Activated CD4-positive, alpha-beta T cell treated with anti-CD3 and anti-CD28 coated beads, Interleukin-2, amount 50 U/mL, for 24 hours (primary cell): ENCODE measurements at places on chromosomes 6 and 20.

- DNase-seq = no peak
Observed at GRCh38 chr6:135397172-135397952, 100.2 kb downstream of the AHI1 start.

DNA sequence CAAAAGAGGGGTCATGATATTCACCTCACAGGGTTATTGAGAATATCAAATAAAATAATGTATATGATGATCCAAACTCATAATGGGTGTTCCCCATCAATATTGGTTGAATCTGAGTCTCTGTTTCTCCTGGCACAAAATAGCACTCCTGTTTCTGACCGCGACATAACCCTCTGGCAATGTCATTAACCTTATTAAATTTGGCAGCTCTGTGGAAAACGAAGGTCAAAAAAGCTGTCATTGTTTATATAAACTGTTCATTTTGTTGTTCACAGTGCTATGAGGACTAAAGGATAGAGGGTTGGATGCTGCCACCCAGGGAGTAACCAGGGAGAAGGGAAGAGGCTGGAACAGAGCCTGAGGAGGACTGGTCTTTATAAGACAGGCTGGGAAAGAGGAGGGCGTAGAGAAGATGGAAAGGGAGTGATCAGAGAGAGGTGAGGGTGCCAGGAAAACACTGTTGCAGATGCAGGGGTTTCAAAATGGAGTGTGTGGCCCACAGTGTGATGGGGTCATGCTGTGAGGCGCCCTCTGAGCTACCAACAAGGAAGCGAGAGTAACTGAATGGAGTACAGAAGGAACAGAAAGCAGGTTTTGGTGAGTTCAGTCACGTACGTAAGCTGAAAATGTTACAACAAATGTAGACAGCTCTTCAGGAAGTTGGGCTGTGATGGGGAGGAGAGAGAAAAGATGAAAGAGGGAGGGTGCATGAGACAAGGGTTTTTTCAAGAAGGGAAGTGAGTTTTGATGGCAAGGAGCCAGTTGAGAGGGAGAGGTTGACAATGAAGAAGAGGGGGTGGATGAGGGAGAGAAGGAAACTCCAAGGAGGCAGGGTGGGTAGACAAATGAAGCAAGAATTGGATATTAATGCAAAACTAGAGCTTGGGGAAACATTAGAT is 251.6 kb upstream of the TAB2 start:
- DNase-seq = no peak

DNA sequence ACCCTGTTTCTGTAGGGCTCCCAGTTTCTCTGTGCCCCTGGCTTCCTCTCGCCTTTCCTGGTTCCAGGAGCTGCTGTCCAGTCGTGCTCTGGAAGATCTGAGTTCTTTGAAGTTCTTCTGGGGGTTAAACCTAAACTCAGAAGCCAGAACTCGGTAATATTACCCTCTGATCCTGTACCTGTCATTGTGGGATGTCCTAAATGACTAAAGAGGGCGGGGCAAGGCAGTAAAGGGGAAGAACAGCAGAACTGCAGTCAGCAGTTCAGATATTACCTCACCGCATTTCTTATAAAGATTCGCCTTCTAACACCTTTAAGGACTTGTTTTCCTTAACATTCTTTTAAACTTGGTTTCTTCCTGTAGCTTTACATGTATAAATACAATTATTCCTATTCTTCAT is 63.9 kb downstream of the FAM120B start:
- DNase-seq = no peak

DNA sequence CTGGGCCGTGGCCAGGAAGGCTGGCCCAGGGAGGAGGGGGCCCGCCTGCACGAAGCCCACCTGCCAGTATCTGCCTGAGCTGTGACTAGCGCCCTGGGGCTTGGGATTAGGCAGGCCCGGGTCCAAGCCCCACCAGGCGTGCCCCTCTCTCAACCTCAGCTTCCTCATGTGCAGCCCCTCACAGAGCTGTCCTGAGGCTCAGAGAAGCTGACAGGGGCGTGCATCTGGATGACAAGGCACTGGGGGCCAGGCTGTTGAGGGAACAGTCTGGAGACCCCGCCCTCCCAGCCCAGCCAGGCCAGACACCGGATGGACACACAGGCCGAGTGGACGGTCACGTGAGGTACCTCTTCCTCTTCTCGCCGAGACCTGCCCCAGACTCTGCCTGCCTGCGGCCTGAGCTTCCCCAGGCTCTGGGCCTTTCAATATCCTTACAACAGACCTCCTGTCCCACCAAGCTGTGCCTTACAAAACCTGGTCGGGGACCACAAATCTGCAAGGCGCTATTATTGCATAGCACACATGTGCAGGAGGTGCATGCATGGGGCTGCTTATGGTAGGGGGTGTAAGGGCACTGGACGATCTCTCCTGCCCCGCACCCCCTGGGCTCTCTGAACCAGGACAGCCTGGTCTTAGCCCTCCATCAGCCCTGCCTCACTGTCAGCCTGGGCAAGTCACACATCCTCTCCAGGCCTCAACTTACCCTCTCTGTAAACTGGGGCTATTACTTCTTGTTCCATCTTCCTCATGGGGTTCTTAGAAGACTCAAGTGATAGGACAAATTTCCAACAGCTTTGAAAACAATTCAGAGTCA is 20.0 kb downstream of the NOL4L start:
- no peak for DNase-seq

DNA sequence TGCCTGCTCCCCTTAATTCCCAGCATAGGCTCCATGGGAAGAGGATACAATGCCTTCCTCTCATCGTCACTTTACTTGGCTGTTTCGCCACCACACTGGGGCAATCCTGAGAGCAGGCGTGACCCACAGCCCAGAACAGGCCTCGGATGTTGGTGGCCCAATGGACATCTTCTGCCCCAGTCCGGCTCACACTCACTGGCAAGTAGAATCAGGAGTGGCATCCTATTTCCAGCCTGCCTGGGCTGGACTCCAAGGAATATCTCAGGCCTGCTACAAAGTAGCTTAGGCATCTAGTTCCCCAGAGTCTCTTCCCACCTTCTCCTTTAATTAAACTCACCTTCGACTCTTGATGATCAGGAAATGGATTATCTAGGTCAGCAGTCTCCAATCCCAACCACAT is 110.5 kb downstream of the LRFN2 start:
- DNase-seq = no peak

DNA sequence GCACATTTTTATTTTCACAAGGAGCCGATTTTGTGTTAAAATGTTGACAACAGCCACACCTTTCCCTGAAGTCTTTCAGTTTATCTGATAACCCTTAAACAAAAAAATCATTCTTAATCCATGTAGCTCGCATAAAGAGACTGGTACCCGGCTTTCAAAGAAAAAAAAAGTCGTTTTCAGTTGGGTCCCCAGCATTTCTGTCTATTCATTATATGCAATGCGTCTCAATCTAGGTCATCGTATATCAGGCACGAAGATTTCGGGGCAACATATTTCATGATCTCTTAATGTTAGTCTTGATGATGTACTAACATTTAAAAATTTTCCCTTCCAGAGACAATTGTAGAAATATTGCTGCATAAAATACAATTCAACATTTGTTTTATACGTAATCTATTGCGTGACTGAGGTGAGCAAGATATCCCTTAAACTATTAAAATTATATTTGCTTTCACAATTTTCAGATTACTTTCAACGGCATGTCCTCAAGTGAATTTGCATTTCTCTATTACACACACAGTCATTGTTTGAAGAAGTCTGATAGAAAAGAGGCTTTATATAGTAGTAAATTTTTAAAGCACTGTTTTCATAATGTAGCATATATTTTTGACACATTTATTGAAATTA is 2.9 kb upstream of the TUBB2B start:
- no peak for DNase-seq

GRCh38 chr20:5776077-5776476 is 25.9 kb downstream of the SHLD1 start:
- DNase-seq = no peak

GRCh38 chr20:57030611-57031600 is 235.5 kb downstream of the BMP7 start:
- no peak for DNase-seq

- no peak for DNase-seq
Observed at GRCh38 chr20:9518576-9519175, 4.3 kb downstream of the LAMP5 start.

- no peak for DNase-seq
Observed at GRCh38 chr6:30112402-30112994, 392 bp downstream of the TRIM31 start.

DNA sequence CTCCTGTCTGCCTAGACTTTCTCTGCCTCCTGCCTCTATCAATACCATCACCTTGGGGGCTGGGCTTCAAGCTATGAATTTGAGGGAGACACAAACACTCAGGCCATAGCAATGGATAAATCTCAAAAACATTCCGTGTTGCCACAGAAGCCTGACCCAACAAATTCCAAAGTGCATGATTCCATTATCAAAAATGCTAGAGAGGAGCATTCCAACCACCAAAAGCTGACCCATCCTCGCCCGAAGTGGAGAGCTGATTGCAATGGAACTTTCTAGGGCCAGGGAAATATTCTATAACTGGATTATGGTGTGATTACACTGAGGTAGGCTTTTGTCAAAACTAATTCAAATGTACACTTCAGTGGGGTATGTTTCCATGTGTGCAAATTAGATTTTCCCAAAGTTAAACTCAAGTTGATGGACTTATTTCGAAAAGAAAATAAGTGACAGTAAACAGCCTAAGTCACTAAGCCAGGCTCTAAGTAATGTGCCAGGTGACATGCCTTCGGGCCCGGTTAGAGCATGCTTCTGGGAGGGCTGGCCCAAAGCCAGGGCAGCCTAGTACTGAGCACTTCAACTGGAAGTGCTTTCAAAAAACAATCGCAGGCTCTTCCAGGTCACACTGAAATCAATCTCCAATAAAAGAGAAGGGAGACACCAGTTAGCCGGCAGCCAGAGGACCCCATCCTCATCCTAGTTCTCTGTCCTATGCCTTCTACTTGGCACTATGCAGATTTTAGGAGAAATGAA is 142.3 kb downstream of the TBXT start:
- no peak for DNase-seq

- DNase-seq = no peak
Observed at GRCh38 chr20:17637985-17638640, 43.9 kb downstream of the RRBP1 start.

DNA sequence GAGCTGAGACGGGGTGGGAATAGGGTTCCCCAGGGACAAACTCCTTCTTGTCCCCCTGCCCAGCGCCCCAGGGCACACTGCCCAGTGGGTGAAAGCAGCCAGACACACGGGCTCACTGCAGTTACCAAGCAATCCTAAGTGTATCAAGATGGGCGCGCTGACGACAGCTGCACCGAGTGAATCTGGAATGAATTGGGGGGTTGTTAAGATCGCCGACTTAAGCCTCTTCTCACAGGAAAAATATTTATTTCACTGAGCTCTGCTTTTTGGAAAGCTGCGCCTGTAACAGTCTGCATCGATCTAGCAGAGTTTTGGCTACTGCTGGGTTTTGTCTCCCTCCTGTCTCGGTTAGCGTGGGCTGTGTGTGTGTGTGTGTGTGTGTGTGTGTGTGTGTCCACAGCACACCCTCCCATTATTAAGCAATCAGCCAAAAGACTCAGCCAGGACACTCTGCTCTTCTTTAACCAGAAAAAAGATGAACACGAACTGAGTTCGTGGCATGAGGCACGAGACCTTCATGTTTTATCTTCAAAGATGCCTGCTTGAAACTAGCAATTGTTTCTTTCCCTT is 35.9 kb downstream of the RIPOR3 start:
- DNase-seq = no peak

DNA sequence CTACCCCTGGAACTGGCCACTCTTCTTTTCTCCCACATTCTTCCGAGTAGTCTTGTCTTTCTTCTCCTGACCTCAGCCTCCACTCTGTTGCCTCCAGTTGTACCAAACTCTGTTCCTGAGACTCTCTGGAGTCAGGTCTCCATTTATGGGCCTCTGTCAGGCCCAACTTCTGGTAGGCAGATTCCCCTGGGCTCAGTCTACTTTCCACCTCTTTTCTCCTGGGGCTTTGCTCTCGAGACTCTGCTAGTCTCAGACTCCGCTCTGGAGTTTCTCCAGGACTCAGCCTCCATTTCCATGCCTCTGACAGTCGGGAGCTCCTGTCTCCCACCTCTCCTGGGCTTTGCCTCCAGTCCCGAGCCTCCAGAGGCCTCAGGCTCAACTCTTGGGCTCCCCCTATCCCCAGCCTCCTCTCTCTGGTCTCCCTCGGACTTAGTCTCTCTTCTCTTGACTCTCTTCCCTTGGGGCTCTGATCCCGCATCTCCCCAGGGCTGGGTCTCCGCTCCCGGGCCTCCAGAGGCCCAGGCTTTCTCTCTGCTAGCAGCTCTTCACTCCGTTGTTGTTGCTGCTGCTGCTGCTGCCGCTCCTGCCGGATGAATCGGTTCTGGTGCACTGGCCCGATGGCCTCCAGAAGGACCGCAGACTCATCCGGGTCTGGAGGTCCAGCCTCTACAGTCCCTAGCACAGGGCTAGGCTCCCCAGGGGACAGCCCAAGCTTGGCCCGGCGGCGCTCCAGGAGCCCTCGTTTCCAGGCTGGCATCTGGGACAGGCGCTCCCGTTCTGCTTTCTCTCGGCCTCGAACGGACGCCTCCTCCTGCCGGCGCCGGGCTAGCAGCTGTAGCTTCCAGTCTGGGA is 1.1 kb downstream of the PPP1R18 start:
- DNase-seq = no peak

- no peak for DNase-seq
Observed at GRCh38 chr20:11838076-11838636, 79.5 kb upstream of the BTBD3 start.

DNA sequence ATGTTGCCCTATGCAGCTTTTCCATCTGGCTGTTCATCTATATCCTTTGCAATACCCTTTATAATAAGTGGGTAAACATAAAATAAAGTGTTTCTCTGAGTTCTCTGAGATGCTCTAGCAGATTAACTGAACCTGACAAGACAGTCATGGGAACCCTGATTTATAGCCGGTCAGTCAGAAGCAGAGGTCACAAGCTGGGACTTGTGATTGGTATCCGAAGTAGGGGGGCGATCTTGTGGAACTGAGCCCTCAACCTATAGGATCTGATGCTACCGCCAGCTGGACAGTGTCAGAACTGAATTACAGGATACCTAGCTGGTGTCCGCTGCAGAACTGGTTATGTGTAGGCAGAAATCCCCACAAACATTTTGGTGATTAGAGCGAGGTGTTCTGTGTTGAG is 39.0 kb downstream of the SLC17A5 start:
- no peak for DNase-seq

- no peak for DNase-seq
Observed at GRCh38 chr20:59322585-59323454, 22.4 kb downstream of the EDN3 start.

GRCh38 chr6:10166031-10166430 is 248.8 kb downstream of the TFAP2A start:
- no peak for DNase-seq

DNA sequence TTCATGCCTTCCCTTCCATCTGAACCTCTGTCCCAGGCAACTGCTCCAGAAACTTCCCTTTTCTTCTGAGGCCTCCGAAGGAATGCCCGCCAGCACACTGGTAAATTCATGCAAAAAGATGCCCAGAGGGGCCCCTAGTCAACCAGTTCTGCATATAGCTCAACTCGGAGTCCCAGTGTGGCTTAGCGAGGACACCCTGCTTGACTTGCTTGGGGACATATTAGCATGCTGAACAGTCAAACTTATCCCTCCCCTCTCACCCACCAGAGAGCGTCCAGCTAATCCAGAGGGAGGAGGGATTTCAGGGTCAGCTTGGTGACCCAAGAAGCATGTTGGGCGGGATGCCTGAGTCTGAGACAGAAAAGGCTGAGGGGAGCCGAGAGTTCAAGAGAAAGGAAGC is 23.0 kb upstream of the MDFI start:
- no peak for DNase-seq
